ENCODE measurements at places on chromosomes 2 and 18.

DNA sequence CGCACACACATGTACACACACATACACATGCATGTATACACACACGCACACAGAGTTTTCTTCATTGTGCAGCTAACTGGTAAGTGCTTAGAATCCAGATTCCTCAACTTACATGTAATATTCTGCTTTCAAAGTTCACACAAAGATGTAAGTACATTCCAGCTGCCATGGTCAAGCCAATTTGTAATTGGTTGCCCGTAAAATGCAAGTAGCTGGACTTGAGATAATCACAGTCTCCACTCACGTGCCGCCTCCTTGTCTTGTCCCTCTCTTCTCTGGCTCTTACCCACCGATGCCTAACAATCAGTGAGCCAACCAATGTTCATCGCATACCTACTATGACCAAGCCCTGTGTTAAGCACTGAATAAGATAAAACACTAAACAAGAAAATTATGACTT is 77.8 kb downstream of the SOCS6 start:
- no peak for DNase-seq

DNA sequence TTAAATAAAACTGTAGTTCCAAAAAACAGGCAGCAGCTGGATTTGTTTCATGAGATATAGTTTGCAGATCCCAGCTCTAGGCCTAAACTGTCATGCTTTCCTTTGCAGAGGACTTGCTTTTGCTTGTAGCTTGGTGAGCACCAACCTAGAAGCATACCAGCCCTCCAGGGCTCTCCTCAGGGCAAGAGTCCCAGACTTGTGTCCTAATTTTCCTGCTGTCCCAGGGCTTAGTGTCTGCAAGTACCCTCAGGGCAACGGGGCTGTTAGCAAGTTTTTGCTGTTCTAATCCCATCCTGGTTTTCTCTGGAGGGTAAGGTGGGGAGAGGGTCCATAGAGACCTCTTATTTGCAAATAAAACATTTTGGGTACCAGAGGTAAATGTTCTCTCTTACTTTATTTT is 59.5 kb downstream of the TMEM17 start:
- no peak for DNase-seq

GRCh38 chr18:63315876-63316275 is 3.7 kb downstream of the BCL2 start:
- DNase-seq = no peak

DNA sequence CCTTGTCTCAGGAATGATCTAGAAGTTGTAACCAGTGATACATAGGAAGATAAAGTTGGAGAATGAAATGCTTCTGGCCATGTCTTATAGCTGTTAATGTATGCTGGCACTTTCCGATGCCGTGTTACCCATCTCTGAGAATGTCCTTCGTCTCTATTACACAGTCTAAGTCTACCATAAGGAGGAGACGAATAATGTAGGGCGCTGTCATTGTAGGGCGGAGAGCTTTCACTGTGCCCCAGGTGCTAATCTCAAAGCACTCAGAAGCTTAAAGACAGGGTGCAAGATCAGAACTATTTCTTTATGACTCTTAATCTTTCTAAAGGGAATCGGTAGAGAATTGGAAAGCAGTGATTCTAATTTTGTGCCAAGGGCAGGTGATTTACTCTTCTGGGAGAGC is 48.2 kb upstream of the MSTN start:
- DNase-seq = no peak

DNA sequence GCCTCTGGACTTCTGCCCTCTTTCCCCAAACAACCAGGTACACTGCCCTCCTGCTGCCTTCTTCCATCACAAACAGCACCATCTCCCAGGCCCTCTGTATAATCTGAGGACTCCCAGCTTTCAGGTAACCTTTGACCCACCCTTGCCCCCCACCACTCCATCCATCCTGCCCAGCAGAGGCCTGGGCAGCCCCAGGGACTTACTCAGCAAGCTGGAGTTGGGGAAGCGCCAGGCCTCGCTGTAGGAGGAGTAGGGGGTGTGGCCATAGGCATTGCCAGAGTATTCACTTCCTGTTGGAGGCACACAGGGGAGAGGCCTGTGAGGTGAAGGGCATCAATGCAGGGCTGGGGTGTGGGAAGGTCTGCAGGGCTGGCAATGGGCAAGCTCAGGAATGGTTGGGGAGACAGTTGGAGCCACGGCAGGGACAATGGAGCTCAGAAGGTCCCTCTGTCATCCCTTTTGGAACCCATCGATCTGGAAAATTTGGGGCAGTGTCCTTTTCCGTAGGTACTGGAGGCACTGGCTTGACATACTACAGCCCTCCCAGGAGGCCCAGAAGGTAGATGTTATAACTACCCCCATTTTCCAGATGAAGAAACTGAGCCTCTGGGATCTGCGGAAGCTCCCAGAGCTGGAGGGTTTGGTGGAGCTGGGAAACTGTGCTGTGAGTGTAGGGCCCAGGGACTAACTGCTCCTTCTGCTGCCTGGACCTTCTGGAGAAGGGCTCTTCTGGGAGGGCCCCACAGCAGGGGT is 46.3 kb downstream of the PSD4 start:
- peak; percentile 6 for DNase-seq

GRCh38 chr18:27652480-27653121 is 467.5 kb upstream of the CHST9 start:
- DNase-seq = no peak

DNA sequence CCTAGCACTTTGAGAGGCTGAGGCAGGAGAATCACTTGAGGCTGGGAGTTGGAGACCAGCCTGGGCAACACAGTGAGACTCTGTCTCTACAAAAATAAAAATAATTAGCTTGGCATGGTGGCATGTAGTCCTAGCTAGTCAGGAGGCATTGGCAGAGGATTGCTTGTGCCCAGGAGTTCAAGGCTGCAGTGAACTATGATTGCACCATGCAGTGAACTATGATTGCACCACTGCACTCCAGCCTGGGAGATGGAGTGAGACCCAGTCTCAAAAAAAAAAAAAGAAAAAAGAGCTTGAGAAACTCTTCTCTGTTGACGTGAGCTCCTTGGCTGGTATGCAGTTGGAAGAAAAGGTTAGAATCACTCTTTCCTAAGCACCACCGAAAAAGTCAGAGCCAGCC is 125.1 kb upstream of the TNP1 start:
- no peak for DNase-seq

Data from NCI-H1417 (cell line).